ENCODE measurements at places on chromosomes 4 and X.
A peak's percentile ranks its signal among the peaks of the same experiment; 100 is the strongest.

- DNase-seq = no peak
Measured at GRCh38 chr4:157897855-157898370, 274.9 kb downstream of the GASK1B start.

DNA sequence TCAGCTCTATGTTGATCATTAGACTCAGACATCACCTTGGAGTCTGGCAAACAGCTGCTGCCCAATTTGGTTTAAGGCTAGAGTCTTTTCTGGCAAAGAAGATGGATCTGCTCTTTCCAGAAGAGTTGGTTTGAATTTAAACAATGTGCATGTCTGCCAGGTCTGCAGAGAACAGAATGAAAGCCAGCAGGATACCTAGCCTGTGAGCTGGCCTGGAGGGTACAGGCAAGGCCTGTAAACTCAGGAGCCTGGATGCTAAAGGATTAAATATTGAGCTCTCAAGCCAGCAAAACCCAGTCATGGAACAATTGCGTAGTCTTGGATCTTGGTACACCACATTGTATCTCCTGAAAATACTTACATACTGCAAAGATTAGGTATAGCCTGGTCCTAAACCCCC, 15.6 kb upstream of the PDLIM3 start:
- DNase-seq = no peak

GRCh38 chrX:153643431-153644351, 3.3 kb upstream of the DUSP9 start:
- DNase-seq = peak; percentile 21

DNA sequence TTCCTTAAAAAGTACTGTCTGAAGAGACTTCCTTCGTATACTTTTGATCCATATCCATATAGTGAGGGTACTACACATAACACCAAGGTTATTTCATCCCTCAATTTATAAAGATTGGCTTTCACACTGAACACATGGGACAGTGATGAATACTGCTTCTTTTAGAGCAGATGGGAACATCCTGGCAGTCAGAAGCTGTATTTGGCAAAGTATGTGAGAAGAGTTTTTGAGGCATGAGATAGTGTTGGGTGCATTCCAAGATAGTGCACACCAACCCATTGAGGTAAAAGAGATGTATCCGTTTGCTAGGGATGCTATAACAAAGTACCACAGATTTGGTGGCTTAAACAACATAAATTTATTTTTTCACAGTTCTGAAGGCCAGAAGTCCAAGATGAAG, 141.1 kb downstream of the MOSPD2 start:
- DNase-seq = no peak

DNA sequence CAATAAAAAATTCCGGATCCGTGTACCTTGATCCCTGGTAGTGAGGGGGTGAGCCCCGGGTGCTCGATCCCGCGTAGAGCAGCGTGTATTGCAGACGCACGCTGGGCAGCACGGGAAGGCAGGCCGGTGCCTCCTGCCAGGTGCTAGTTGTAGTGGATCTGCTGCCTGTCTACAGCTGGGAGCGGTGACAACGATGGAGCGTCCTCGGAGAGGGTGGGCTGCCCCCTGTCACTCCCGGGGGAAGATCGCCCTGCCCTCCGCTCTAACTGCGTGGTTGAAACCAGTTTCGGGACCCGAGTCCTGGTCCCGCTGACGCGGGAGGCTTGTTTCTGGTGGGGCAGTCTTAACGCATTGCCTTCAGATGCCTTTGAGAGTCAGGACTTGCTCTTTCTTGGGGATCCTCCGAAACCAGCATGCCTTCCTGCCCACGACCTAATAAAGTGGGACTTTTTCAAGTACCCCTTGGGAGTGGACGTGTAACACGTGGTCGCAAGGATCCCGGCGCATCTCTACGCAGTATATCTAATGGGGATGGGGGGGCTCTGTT, 2.7 kb upstream of the NKX6-1 start:
- no peak for DNase-seq

DNA sequence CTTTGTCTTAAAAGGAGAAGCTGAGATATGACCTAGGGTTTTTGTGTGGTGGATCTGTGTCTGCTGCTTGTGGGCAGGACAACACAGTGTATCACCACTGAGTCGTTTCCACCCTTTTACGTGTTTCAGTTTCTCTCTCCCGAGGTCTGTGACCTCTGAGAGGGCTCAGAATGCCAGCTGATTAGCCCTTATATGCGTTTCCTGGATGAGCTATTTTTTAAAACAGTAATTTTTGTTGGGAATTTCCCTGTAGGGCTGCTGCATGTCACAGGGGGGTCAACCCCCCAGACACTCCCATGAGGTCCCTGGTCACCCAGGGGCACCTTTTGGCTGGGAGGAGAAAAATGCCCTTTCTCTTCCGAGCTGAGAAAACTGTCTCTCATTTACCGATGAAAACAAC, 170.4 kb upstream of the CASK start:
- DNase-seq = no peak

DNA sequence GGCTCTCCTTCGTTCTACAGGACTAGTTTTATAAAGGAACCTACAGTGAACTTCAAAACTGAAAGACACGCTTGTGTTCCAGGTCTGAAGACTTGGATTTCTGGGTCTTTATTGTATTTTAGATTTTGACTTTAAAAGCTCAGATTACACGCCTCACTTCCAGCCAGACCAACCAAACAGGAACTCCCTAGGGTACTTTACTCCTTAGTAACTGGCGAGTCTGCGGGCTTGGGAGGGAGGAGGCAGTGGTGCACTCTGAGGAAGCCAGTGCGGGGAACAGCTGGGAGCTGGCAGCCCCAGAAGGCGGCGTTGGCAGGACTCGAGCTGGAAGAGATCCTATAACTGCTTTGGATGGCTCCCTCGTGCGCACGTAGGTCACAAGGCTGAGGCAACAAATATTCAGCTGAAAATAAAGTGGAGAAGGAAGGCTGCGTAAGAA, 391 bp upstream of the PHKA1 start:
- DNase-seq = peak; percentile 39

GRCh38 chrX:85992811-85993229, 54.5 kb downstream of the CHM start:
- DNase-seq = peak; percentile 64

DNA sequence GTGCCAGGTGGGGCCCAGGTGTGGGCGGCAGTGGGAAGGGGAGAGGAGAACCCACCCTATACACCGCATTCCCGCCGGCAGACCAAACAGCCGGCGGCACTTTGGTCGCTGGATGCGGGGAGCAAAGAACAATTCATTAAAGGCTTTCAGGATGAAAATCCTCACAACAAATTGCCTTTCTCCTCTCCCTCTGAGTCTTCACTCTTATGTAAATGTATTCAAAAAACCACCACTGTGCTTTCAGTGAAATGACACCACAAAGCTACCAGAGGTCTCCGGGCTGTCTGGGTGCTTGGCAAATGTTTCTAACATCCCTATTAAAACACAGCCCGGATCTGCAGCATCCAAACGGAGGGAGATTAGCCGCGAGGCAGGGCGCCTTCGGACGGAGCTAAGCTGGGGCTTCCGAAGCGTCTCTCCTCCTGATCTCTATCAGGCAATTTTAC, 171.8 kb upstream of the TBL1X start:
- DNase-seq = no peak

- no peak for DNase-seq
Measured at GRCh38 chr4:30903502-30904214, 183.5 kb downstream of the PCDH7 start.

GRCh38 chrX:30971774-30972603, 82.9 kb upstream of the TAB3 start:
- DNase-seq = peak; percentile 70

DNA sequence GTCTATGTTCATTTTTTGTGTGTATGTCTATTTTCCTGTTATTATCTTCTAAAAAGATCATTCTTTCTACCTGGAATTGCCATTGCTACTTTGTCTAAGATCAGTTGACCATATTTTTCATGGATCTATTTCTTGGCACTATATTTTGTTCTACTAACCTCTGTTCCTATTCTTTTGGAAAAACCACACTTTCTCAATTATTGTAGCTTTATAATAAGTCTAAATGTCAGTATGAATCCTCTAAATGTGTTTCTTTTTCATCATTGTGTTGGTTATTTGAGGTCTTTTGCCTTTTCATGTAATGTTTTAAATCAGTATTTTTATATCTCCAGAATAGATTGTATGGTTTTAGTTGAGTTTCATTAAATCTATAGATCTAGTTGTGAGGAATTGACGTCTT, 798.3 kb downstream of the FAT4 start:
- no peak for DNase-seq

DNA sequence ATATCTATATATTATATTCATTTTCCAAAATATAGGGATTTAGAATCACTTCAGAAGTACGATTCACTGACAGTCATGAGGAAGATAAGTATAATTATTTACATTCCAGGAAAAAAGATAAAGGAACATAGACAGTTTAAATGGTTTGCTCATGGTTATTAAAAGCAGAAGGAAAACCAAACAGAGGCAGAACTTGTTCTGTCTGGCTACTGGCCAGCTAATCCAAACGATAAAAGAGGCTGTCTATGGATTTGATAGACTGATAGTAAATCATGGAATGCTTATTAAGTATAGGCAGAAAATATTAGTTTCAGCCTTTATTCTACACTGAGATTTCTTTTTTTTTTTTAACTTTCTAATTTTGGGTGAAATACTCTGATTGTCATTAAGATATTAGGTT, 50.2 kb downstream of the RPGR start:
- no peak for DNase-seq

DNA sequence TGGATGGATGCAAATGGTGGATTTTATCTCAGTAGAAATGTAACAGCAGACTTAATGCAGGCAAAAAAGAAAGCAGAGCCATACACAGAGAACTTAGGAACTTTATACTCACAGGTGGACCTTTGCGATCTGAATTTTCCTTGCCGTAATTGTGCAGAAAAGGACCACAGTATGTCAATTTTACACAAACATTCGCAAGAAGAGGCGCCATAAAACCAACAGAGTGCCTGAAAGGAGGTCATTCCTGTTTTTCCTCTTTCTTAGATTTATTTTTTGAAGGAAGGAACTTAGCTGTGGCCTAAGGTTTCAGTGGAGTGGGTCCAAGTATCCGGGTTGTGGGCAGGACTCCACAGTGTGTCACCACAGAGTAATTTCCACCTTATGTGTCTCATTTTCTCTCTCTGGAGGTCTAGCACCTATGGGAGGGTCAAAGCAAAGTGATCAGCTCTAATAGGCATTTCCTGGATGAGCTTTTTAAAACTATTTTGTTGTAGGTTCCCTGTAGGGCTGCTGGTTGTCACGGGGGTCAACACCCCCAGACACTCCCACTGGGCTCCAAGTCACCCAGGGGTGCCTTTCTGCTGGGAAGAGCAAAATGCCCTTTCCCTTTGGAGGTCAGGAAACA, 24.7 kb upstream of the PBDC1 start:
- DNase-seq = no peak

GRCh38 chr4:88230461-88230891, 53.9 kb downstream of the PPM1K start:
- DNase-seq = no peak

- DNase-seq = no peak
Measured at GRCh38 chrX:19790829-19791228, 96.6 kb downstream of the SH3KBP1 start.

GRCh38 chrX:14554131-14554715, 24.9 kb downstream of the GLRA2 start:
- no peak for DNase-seq

DNA sequence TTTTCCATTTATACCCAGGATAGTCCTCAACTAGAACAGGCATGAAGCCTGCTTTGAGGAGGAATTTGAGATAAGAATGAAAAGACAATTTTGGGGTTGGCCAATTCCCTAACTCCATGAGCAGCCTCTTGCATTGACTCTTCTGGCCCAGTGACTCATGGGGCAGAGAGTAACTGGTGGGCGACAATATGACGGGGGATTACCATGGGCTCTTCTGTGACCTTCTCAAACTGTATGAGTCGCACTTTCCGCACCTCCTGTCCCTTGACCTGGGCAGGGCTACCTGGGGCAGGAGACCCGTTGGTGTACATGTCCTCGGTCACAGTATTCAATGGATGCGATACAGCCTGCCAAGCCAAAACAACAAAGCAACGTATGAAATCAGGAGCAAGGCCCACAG, 13.3 kb downstream of the MPP1 start:
- DNase-seq = no peak

DNA sequence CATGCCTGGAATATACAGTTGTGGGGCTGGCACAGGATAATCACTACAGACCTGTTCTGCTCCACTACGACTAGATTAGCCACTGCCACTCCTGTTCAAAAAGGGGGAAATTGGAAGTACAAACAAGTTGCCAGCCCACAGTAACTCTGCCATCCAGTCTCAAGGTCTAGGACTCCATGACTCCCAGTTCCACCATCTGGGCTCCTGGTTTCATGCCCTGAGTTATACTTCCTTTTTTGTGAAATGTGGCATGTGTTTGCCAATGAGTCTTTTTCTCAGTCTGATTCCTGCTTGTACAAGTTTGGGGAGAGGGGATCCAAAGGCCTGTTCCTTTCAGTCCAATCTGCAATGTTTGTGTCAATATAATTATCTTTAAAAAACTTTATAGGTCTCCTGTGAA, 1.0 kb upstream of the BLOC1S4 start:
- DNase-seq = no peak

- DNase-seq = no peak
Measured at GRCh38 chr4:53235547-53235946, 130.3 kb downstream of the SCFD2 start.

DNA sequence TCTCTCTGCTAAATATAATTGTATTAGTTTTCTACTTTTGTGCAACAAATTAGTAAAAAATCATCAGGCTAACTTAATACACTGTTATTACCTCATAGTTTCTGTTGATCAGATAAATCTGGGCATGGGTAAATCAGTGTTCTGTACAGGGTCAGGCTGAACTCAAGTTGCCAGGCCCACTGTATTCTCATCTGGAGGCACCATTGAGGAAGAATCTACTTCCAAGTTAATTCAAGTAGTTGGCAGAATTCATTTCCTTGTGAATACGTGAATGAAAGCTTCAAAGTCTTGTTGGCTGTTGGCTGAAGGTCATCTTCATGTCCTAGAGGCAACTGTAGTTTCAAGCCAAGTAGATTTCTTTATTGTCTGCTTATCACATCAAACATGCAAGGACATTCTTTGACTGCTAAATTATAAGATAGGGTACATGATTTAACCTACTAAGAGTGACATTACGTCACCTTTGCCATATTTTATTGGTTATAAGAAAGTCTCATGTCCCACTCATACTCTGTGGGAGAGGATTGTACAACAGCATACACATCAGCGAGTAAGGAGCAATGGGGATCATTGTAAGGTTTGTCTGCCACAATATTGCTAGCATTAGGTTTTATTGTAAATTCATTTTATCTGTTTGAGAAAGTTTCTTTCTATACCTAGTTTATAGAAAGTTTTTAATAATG, 1219.0 kb downstream of the ARAP2 start:
- DNase-seq = no peak

DNA sequence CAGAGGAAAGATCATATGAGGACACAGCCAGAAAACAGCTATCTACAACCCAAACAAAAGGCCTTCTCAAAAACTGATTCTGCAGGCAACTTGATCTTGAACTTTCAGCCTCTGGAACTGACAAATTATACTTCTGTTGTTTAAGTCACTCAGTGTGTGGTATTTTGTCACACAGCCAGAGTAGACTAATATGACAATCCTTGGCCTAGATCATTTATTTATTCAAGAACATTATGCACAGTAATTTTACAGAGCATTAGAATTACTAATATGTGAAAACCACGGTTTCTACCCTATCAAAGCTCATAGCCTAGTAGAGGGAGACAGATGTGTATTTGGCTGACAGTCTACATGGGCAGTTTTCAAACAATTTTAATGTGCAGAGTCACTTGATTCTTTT, 167.8 kb upstream of the PCDH18 start:
- DNase-seq = no peak
